GM12864 (cell line): ENCODE measurements at places on chromosomes 3 and 15.

- no peak for DNase-seq
These were observed 227.3 kb upstream of the IL12A start for GRCh38 chr3:159761369-159761768.

DNA sequence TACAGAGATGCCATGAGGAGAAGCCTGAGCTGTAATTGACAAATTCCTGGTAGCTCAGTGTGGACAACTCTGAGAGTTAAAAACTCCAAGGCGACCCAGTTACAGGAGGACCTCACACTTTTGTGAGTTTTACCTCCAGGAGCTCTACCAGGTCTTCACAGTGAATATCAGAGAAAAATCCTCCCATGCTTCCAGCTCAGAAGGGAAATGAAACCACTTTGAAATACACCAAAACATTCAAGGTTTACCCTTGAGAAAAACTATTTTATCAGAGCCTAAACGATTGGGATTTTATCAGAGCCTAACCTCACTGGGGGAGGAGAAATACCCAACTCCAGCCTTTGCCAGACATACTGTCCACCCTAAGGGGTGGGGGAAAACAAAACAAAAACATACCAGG, 52.4 kb downstream of the MCCC1 start:
- DNase-seq, result no peak

DNA sequence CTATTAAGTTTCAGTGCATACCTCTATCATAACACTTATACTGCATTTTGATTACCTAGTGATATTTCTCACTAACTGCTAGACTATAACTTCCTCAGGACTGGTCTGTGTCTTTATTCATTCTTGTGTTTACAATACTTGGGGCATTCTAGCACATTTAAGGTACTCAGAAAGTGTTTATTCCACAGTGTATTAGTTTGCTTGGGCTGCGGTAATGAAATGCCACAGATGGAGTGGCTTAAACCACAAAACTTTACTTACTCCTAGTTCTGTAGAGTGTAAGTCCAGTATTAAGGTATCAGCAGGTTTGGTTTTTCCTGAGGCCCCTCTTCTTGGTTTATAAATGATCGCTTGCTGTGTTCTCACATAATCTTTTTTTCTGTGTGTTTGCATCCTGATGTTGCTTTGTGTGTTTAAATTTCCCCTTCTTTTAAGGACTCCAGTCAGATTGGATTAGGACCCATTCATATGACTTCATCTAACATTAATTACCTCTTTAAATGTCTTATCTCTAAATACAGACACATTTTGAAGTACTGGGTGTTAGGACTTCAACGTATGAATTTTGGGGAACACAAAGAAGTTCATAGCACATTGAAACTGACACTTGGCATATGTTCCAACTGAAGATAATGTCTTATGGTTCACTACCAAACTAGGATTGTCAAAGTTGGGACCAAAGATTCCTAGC, 23.9 kb downstream of the RNF111 start:
- no peak for DNase-seq

GRCh38 chr3:114827495-114827894, 319.6 kb downstream of the ZBTB20 start:
- DNase-seq, result peak; percentile 13

- no peak for DNase-seq
These were observed 44.4 kb upstream of the SLC6A11 start for GRCh38 chr3:10771486-10772270.

DNA sequence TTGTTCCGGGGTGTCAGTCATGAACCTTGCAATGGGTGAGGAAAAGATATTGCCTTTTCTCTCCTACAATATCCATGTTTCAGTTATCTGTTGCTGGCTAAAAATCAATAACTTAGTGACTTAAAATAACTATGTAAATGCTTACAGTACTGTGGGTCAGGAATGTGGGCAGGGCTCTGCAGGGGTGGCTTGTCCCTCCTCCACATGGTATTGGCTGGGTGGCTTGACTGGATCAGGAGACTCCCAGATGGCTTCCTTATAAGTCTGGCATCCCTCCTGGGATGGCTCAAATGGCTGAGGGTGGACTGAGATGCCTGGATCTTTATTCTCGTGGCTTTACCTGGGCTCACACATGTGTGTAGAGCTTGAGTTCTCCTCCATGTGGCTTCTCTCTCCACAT, 47.5 kb downstream of the GTPBP8 start:
- no peak for DNase-seq

GRCh38 chr3:195450731-195451229, 8.0 kb upstream of the ACAP2 start:
- DNase-seq, result no peak

- no peak for DNase-seq
These were observed 24.8 kb downstream of the TPRA1 start for GRCh38 chr3:127565711-127566110.

GRCh38 chr15:29937956-29938355, 115.7 kb upstream of the TJP1 start:
- no peak for DNase-seq

- no peak for DNase-seq
These were observed 93.4 kb upstream of the CTDSPL start for GRCh38 chr3:37768107-37768809.

DNA sequence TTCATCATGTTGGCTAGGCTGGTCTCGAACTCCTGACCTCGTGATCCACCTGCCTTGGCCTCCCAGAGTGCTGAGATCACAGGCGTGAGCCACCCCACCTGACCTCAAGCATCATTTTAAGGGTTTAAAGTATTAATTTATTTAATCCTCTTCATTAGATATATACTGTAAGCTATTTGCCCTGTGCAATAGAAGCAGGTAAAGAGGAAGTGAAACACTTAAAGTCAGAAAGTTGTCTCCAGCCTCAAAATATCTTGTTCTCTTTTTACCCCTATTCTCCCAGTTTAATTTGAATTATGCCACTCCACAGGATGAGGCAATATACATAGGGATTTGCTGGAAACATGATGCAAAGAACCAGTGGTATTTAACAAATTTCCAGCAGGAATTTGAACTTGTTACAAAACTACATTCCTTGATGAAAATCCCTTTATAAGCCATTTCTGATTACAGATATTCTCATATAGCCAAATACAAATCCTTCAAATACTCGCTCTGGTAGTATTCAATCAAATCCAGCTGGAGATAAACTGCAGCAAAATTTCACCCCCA, 2.0 kb downstream of the NDUFB5 start:
- DNase-seq, result no peak

GRCh38 chr3:114212646-114213045, 24.7 kb downstream of the ZNF80 start:
- no peak for DNase-seq

DNA sequence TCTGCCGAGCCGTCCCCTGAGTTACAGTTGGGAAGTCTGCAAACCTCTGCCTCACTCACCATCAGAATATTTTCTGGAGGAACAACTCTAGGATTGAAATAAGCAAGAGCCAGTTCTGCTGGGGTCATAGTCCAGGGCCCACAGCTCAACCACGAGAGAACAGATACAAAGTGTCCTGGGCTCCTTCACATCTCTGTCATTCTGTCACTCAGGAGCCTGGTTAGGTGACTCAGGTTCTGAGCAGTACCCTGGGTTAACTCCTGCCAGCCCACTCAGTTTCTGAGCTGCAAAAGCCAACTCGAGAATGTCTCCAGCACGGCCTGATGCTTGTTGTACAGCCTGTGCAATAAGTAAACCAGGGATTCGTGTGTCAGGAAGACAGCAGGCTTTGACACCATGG, 155.7 kb downstream of the SLCO3A1 start:
- no peak for DNase-seq

DNA sequence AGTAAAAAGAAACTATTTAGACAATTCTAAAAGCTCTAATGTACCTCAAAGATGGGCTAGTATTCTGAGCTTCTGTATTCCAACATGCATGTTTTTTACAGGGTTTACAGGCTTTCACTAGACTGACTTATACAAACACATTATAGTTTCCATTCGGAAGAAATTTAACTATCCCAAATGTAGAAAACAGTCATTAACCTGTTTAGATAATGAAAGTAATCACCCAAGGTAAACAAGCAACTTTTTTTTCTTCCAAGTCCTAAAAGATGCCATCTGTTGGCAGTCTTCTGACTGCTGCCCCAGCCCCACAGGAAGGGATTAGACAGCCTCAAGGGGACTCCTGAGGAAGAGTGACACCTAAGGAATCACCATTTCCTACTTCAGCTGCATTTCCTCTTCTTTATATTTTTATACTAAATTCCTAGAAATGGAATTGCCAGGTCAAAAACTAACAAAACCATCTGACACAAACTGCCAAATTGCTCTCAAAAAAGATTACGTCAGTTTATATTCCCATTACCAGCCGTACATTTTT, 25.5 kb downstream of the SIN3A start:
- no peak for DNase-seq

GRCh38 chr15:101068961-101069653, 149.9 kb downstream of the LRRK1 start:
- DNase-seq, result no peak

DNA sequence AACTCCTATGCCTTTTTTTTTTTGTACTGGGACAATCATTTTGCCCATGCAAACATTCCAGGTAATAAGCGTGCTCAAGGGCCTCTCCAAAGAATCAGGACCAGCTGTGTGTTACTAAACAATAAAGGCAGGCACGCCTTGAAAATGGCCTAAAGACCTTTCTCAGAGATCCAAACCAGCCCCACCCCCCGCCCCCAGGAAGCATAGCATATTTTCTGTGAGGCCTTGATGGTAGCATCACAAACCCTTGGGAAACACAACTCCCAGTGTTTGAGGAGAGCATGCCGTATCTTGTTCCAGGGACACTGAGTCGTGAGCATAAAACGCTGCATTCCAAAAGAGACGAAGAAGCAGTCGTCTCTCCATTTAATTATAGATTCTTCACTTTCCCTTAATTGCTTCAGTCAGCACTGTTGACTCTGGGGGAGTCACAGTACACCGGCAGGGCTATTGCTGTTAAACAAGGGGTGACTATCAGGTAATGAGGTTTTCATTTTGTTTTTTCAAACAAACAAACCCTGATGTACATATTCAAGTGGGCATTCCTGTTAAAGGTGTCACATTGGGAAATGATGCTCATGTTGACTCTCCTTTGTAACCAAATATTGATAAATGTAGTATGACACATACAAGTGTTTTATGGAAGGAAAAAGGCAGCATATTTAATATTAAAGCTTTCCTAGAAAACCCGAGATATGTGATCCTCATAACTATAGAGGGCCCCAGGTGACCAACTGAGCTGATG, 4.4 kb upstream of the TPM1 start:
- DNase-seq, result no peak

DNA sequence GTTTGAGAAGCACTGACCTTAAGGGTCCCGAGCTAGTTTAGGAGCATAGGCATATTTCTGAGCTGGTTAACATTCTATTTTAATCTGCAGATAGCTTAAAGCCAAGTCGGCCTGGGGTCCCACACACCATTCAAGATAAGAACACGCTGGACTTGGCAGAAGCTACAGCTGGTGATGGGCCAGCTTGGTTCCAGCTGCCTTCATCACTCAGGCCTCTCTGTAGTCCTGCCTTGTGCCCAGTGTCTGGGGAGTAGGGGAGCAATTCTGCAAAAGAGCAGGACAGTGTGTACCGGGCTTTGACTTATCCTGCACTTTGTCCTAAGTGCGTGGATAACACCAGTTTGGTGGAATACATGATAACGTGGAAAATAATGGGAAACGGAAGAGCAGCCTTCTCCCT, 164.5 kb downstream of the MEGF11 start:
- no peak for DNase-seq

DNA sequence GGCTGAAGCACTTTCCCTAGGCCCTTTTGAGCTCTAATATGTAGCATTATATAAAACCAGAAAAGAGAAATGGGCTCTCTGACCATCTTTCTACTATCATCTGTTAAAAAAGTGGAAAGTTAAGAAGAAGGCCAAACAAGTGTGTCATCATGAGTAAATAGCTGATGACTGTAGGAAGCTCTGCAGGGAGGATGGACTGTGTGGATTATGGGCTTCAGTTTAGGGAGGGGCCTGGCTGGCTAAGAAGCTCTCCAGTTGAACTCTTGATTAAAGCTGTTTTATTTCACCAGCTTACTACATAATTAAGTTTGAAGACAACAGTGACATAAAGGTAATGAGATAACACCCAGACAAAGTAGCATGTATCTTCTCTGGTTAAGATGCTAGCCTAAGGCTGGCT, 30.6 kb downstream of the INTS14 start:
- no peak for DNase-seq
